ENCODE measurements at places on chromosomes 7 and 10. TPM values are rescaled to one million over a fixed set of nuclear protein-coding genes. Genes with fewer than 3 reads are reported as not detected.

GRCh38 chr7:27128776-27129728, 1.5 kb downstream of the HOXA4 start:
- no peak for ATAC-seq

DNA sequence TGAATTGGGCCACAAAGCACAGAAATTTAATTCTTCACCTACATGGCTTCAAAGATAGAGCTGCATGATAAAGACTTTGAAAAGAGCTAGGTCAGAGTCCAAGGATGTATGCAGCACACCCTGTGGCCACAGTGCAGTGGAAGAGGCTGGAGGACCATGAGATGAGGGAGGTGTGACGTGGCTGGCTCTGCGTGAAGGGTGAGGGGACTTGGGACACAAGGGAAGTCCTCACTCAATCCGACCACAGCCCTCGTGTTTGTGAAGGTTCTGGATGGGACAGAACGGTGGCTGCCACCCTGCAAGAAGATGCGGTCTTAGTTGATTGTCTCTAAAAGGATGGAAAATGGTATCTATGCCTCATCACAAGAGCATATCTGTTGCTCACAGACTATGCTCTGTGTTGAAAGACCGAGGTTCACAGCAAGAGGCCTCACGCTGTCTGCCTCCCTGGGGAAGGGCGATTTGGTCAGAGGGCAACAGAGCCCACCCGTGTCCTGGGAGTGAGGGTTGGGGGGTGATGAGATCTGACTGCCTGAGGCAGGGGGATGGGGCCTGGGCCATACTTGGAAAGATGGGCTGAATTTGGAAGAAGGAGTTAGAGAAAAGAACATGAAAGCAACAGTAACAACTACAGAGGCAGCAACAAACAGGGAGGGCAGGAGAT, 174.4 kb upstream of the SHH start:
- ATAC-seq, result no peak

GRCh38 chr10:8705415-8705814, 650.9 kb downstream of the GATA3 start:
- peak; percentile 59 for ATAC-seq

ERVW-1 gene
- not detected for total RNA-seq
